ENCODE measurements at places on chromosomes 1 and 21.

GRCh38 chr1:16979475-16980327 is 719 bp downstream of the MFAP2 start:
- no peak for DNase-seq

- DNase-seq = no peak
Observed at GRCh38 chr1:113291777-113292602, 98.3 kb upstream of the MAGI3 start.

DNA sequence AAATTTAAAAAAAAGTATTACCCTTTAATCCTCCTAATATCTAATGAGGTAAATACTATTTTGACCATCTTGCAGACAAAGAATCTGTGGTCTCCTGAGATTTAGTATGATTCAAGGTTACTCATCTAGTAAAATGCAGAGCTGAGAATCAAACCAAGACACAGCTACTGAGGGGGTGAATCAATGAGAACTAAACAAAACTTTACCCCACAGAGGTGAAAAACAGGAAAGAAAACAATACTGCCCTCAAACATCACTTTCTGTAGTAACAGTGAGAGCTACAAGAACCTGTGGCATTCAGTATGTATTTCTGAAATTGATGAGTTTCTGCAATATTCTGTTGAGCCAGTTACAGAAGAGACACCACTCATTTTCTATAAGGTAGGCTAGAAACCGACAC is 85.1 kb downstream of the JAK1 start:
- peak; percentile 24 for DNase-seq

GRCh38 chr1:15452216-15452615 is 4.3 kb upstream of the CELA2A start:
- no peak for DNase-seq

DNA sequence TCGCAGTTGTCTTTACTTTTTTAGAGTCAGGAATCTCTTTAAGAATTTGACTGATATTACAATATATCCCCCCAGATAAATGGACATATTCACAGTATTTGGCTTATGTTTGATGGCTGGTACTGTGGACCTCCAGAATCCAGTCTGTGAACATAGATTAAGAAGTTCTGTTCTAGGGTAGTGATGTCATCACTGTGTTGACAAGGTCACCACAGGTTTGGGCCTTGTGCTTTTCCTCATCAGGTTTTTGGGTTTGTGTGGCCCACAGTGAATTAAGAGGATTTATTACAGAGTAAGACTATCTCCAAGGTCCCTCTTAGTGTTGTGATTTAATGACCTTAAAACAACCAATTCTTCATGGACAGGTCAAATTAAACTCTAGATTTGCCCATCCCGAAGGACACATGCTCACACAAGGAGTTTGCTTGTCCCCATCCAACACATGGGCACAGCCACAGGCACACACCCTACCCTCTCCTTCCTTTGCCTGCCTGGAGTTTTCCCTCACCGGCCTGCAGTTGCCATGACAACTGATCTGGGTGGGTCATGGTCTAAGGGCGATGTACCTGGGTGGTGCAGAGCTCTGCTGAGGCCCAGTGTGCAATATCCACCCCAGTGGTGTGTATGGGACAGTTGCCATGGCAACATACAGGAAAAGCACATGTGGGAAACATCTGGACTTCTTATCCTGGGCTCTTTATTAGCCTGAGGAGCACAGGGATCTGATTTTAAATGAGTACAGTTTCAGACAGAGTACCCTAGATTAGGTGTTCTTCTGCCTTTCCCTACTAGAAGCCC is 98.6 kb downstream of the NAV1 start:
- no peak for DNase-seq

DNA sequence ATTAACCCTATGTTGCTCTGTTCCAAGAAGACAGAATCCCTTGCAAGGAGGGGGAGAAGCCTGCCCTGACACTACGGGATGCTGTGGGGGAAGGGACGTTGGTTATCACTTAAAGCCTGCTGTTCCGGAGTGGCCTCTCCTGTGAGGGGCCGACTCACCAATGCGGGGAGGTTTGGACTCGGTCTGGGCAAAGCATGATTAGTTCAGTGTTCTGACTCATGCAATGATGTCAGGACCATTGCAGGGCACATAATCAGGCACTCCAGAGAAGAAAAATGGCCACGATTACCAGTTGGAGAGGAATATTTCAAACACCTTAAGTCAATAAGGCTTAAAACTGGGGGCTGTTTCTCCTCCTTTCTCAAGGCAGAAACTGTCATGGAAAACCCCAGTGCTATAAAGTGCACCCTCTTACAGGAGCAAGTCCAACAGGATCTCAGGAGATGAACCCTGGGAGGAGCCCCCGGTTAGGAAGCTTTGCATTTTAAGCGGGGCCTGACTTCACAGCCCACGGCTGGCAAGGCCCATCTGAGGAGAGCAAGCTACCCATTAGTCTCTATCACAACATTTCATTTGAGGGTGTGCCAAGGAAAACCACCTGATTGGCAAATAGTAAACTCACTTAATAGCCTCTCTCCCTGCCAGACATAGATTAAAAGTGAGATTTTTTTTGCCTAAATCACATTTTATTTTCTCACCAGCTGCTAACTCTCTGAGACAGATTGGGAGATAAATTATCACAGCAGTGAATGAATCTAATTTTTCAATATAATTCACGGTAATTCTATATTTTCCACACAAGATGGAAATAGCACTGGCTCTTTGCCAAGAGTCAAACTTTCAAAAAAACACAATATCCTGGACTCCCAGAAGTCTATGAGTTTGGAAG is 202.5 kb downstream of the C1orf94 start:
- no peak for DNase-seq

DNA sequence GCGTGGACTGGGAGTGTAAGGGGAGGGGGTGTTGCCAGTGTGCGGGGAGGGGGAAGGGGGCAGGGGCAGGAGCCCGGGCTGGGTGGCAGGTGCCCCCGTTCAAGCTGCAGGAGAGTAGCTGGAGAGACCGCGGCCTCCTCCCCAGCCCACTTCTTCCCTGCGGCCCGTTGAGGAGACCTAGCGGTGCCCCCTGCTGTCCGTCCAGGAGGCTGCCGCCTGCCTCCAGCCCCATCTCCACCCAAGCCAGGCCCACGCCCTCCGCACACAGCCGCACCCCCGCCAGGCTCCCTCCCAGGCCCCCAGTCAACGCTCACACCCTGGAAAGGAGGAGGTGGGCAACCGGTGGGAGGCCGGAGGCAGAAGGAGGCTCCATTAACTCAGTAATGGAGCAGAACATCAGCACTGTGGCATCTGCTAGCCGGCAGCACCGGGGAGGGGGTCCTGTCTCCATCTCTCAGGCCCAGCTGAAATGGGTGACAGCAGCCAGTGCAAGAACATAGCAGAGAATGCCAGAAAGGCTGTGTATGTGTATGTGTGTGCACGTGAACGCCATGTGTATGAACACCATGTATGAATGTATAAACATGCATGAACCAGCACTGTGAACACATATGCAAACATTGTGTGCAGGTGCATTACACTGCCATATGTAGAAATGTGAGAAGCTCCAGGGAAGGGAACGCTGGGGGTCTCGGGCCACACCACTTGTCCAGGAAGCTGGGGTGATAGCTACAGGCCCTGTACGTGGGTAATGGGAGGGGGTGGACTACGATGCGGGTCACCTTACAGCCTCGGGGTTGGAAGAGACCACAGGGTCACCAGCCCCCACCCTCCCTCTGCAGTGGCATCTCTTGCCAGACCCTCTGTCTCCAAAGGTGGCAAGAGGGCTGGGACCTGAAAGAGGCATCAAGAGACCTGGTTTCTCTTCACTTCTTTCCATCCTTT is 84.6 kb downstream of the SYT2 start:
- peak; percentile 64 for DNase-seq

GRCh38 chr1:228109962-228110488 is 926 bp upstream of the MRPL55 start:
- no peak for DNase-seq

- peak; percentile 83 for DNase-seq
Observed at GRCh38 chr1:210364479-210364878, 35.8 kb downstream of the HHAT start.

- DNase-seq = no peak
Observed at GRCh38 chr1:119001181-119002027, 13.3 kb upstream of the TBX15 start.

DNA sequence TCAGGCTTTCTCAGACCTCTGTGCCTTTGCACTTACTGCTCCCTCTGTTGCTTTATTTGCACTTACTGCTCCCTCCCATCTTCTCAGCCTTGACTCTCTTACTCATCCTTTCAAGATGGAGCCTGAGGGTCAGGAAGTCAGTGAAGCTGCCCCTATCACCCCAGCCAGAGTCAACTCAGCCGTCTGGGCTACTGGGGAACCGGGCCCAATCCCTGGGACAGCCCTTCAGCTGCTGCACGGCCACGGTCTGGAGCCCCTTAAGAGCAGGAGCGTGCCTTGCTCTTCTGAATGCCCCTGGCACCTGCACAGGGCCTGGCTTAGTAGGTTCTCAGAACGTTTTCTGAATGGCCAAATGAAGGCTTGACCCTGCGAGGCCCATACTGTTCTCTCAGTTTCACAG is 244.4 kb downstream of the FOXD2 start:
- no peak for DNase-seq

- no peak for DNase-seq
Observed at GRCh38 chr1:3185896-3186525, 117.0 kb downstream of the PRDM16 start.

- DNase-seq = peak; percentile 27
Observed at GRCh38 chr1:232968965-232969364, 18.6 kb downstream of the NTPCR start.

GRCh38 chr1:230215031-230215430 is 148.0 kb downstream of the GALNT2 start:
- peak; percentile 36 for DNase-seq

DNA sequence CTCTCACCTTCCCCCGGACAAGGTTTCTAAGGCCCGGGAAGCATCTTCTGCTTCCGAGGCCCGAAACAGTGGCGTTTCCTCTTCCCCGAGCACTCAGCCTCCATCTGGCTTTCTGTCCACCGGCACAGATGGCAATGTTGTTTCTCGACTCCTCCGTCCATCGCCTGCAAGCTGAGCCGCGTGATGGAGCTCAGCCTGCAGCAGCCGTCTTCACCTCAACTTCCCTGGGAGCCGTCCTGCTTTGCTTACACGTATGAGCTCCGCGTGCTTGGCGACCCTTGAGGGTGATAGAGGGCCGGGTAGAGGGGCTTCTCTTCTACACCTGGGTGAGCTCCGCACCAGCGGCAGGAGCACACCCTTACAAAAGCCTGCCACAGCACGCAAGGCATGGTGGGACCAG is 80.4 kb downstream of the AJAP1 start:
- DNase-seq = no peak

DNA sequence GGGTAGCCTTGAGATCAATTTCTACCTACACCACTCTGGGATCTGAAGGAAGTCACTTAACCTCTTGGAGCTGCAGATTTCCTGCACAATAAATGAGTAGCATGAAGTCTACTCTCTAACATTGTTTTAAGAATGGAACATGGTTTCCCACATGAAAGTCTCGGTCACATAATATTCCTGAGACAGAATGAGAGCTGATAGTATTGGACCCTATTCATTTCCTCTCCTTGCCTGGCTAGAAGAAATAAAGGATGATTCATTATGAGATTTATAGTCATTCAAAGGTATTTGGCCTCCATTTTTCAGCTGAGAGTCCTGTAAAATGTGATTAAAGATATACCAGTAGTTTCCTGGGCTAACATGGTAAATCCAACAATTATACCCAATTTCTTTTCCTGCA is 56.7 kb downstream of the ARHGAP29 start:
- no peak for DNase-seq

GRCh38 chr21:37530901-37531351 is 164.4 kb downstream of the DYRK1A start:
- no peak for DNase-seq

DNA sequence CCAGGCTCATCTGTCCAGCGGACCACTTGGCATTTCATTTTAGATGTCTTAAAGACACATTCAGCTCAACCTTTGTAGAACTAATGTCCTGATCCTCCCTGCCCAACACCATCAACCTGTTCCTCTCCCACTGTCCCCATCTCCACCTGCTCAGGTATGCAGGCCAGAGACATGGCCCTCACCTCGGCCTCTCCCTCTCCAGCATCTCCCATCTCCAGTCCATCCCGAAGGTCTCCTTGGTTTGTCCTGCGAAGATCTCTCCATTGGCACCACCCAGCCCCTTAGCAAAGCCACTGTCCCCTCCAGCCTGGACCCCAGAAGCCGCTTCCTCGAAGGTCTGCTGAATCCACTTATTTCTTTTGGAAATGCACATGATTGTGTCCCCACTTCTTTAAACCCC is 20.9 kb upstream of the KCNC4 start:
- DNase-seq = no peak

GRCh38 chr21:41943851-41944250 is 10.0 kb downstream of the C2CD2 start:
- DNase-seq = no peak

- peak; percentile 19 for DNase-seq
Observed at GRCh38 chr1:39852876-39853275, 30.4 kb downstream of the TRIT1 start.

DNA sequence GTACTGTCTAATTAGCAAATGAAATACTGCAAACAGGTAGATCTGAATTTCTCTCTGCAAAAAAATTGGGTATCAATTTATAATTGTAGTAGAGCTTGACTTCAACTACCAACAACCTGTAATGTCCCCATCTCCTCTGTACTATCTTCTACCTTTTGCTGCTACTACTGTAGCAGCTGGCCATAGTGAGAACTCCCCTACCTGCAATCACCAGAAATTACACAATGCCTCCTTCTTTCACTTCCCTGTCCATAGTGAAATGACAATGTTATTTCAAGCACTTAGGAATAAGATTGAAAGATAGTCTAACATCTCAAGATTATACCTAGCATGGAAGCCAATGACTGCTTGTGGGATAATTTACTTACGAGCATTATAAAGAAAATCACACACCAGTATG is 100.4 kb downstream of the ACBD6 start:
- DNase-seq = no peak

Data from epithelial cell of esophagus (primary cell).